ENCODE measurements at places on chromosomes 4 and X. TPM values are rescaled to one million over a fixed set of nuclear protein-coding genes. Genes with fewer than 3 reads are reported as not detected.
A peak's percentile ranks its signal among the peaks of the same experiment; 100 is the strongest.

The MAGEB2 gene
- total RNA-seq, result not detected

The NAA11 gene
- total RNA-seq, result not detected

The CT45A3 gene
- not detected for total RNA-seq

The TMEM35A gene
- not detected for total RNA-seq

The FRG2 gene
- total RNA-seq, result not detected

The PRRG1 gene
- 6.6 TPM for total RNA-seq

The PAGE1 gene
- total RNA-seq, result not detected

The RBMX gene
- 91.8 TPM for total RNA-seq

The CTAG1B gene
- not detected for total RNA-seq

The NPNT gene
- total RNA-seq, result 1.7 TPM

The CTAG2 gene
- total RNA-seq, result not detected

The CSAG1 gene
- not detected for total RNA-seq

The RBM10 gene
- 26.6 TPM for total RNA-seq

DNA sequence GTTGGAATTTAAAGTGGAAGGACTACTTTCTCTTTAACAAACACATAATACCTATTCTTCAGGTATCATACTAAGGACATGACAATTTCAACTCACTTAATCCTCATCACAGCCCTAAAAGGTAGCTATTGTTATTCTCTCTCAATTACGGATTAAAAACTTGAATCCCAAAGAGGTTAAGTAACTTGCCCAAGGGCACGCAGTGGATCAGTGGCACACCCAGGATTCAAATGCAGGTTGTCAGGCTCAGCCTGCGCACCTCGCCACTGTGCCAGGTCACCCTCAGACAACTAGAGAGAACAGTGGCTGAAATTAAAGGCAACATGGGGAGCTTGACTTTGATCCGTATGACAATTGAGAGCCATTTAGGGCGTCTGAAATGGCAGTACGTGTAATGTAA, 67.6 kb downstream of the MFAP3L start:
- H3K36me3 ChIP-seq, result no peaks in the 10 kb centered on the region
- no peaks in the 10 kb centered on the region for H3K27me3 ChIP-seq
- H3K4me3 ChIP-seq, result no peak overlapping the region
- no peak overlapping the region for H3K27ac ChIP-seq
- no peaks in the 10 kb centered on the region for H3K4me1 ChIP-seq

GRCh38 chr4:61182915-61183314, 17.2 kb upstream of the ADGRL3 start:
- no peak for DNase-seq
- H3K4me1 ChIP-seq, result no peaks in the 10 kb centered on the region
- H3K4me3 ChIP-seq, result no peak overlapping the region

GRCh38 chrX:110108381-110108821, 105.5 kb downstream of the TMEM164 start:
- DNase-seq, result no peak
- no peaks in the 10 kb centered on the region for H3K27me3 ChIP-seq

DNA sequence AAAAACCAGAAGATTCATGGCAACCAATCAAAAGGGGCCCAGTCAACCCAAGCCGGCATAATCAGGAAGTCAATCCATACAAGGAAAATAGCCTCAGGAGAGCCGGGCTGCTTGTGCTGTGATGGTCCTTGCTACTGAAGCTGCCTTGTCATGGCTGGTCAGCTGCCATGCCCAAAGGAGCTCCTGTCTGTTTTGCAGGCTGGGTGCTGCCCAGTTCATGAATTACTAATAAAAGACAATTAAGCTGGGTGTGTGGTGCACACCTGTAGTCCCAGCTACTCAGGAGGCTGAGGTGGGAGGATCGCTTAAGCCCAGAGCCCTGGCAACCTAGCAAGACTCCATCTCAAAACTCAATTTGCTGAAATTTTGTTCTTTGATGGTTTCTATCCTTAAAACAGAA, 16.0 kb upstream of the CTBP1 start:
- no peak overlapping the region for H3K4me3 ChIP-seq
- no peaks in the 10 kb centered on the region for H3K27me3 ChIP-seq
- H3K27ac ChIP-seq, result no peak overlapping the region
- no peaks in the 10 kb centered on the region for H3K36me3 ChIP-seq

- no peaks in the 10 kb centered on the region for H3K4me1 ChIP-seq
- H3K27me3 ChIP-seq, result no peaks in the 10 kb centered on the region
- no peak for DNase-seq
- no peak overlapping the region for H3K27ac ChIP-seq
Measured at GRCh38 chr4:138800421-138800820, 215.2 kb upstream of the NOCT start.

DNA sequence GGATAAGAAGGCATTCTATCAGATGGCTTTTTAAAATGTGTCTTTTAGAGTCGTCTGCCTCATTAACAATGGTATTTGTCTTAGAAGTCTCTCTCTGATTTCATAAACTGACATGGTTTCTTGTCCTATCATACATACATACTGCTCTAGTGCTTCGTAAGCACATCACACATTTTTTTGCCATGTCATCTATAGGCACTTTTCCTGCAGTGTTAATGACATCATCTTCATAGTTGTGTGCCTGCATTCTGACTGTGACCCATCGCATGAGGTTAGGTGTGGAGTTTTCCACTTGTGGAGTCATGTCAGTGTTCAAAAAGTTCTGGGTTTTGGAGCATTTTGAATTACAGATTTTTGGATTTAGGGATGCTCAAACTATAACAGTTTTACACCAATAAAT, 361.6 kb upstream of the SPOCK3 start:
- H3K27me3 ChIP-seq, result no peaks in the 10 kb centered on the region
- no peaks in the 10 kb centered on the region for H3K4me1 ChIP-seq
- no peak overlapping the region for H3K4me3 ChIP-seq
- no peak overlapping the region for H3K27ac ChIP-seq

DNA sequence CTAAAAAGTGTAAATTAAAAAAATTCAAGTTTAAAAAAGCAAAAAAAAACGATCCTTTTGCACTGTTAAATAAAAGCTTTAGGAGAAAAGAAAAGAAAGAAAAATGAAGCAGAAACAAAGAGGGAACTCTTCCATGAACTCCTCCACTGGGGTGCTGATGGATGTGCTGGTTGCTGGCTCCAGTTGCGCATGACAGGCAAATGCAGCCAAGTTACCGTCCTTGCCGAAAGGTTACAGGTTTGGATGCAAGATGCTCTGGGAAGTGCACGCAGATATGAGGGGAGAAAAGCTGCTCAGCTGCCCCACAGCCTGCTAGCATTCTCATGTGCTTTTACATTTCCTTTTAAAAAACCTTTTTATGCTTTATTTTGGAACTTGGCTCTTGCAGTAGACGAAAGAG, 58.5 kb downstream of the HADH start:
- no peak overlapping the region for H3K27ac ChIP-seq

- no peaks in the 10 kb centered on the region for H3K36me3 ChIP-seq
- DNase-seq, result no peak
- no peaks in the 10 kb centered on the region for H3K4me1 ChIP-seq
- no peak overlapping the region for H3K27ac ChIP-seq
- no peaks in the 10 kb centered on the region for H3K27me3 ChIP-seq
- H3K4me3 ChIP-seq, result no peak overlapping the region
Measured at GRCh38 chr4:3773552-3774001, 7.4 kb downstream of the ADRA2C start.

DNA sequence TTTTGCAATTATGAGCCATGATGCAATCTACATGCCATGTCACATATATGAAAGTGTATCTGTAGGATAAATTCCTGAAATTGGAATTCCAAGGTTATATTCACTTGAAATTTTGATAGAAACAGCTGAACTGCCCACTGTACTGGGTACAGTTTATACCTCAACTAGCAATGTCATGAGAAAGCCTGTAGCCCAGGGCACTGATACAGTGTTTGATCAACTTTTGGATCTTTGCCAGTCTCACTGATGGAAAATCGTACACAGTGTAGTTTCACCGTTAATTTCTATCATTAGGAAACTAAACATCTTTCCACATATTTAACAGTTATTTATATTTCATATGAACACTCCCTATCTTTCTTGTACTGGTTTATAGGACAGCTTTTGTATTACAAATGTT, 34.2 kb downstream of the TAPT1 start:
- DNase-seq, result no peak
- H3K4me3 ChIP-seq, result no peak overlapping the region
- no peak overlapping the region for H3K27ac ChIP-seq
- peaks cover 17% of the 10 kb centered on the region for H3K36me3 ChIP-seq

GRCh38 chrX:153582896-153583295, 16.0 kb downstream of the CCNQ start:
- no peak overlapping the region for H3K4me3 ChIP-seq
- no peak for DNase-seq
- H3K36me3 ChIP-seq, result no peaks in the 10 kb centered on the region
- no peaks in the 10 kb centered on the region for H3K4me1 ChIP-seq
- H3K27ac ChIP-seq, result no peak overlapping the region
- H3K27me3 ChIP-seq, result no peaks in the 10 kb centered on the region

GRCh38 chr4:182880387-182881356, 36.5 kb downstream of the DCTD start:
- DNase-seq, result no peak
- peaks cover 11% of the 10 kb centered on the region for H3K36me3 ChIP-seq
- no peak overlapping the region for H3K27ac ChIP-seq
- H3K4me1 ChIP-seq, result no peaks in the 10 kb centered on the region
- no peaks in the 10 kb centered on the region for H3K27me3 ChIP-seq

DNA sequence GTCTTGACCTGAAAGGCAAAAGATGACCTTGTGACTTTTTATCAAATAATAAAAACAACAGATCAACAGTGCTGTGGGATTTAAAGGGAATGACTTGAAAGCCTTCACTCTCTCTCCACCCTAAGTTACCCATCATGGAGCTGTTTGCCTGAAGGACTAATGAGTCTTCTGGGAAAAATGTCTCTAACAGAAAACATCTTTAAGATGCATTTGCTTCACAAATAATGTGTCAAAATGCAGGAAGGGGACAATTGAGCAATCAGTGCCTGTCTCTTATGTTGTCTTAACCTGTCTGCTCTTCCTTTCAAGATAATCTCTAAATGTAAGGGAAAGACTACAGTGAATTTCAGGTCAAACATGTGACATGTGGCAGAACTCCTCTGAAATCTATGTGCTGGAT, 766.6 kb downstream of the PDHA2 start:
- no peaks in the 10 kb centered on the region for H3K36me3 ChIP-seq
- H3K27me3 ChIP-seq, result no peaks in the 10 kb centered on the region
- no peak for DNase-seq
- no peaks in the 10 kb centered on the region for H3K4me1 ChIP-seq
- H3K4me3 ChIP-seq, result no peak overlapping the region

DNA sequence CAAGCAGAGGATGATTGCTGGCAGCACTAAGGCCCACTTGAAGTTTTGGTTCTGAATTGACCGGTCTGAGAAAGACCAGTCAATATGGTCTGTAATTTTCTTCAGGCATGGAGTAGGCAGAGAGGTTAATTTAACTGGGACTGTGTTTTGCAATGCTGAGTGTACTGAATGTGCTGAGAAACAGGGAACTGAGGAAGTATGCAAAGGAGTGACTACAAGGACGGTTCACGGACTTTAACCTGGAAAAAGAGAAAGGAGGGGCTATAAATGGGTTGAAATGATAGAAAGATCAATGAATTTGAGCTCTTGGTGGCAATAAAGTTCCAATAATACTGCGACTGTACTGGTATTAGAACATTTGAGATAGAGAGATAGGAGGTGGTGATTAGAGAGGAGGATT, 84.5 kb downstream of the MAGEB17 start:
- no peak for DNase-seq
- H3K4me1 ChIP-seq, result no peaks in the 10 kb centered on the region
- no peaks in the 10 kb centered on the region for H3K36me3 ChIP-seq
- H3K4me3 ChIP-seq, result no peak overlapping the region
- no peaks in the 10 kb centered on the region for H3K27me3 ChIP-seq

- no peak overlapping the region for H3K4me3 ChIP-seq
- H3K36me3 ChIP-seq, result no peaks in the 10 kb centered on the region
- H3K27ac ChIP-seq, result no peak overlapping the region
- H3K27me3 ChIP-seq, result no peaks in the 10 kb centered on the region
- no peaks in the 10 kb centered on the region for H3K4me1 ChIP-seq
Measured at GRCh38 chr4:164614999-164615398, 138.9 kb upstream of the SMIM31 start.

DNA sequence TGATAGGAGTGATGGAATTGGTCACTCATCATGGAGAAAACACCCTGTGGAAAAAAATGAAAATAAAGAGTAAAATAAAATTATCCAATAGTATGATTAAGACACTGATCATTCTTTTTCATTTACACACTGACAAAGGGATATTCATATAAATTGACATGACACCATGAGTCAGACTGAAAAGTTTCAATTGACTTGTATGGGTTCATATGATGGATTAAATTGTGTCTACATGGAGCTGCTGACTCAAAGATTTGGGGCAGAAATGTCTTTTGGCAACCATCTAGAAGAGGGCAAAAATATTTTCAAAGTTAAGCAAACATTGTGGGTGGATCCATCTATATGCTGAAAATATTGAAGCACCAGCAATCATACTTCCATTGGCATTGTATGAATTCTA, 153.4 kb upstream of the PPP3CA start:
- H3K27me3 ChIP-seq, result no peaks in the 10 kb centered on the region
- no peak overlapping the region for H3K27ac ChIP-seq
- H3K4me3 ChIP-seq, result no peak overlapping the region
- no peaks in the 10 kb centered on the region for H3K4me1 ChIP-seq

- H3K36me3 ChIP-seq, result no peaks in the 10 kb centered on the region
- H3K4me3 ChIP-seq, result no peak overlapping the region
- peak; percentile 39 for DNase-seq
- H3K27me3 ChIP-seq, result no peaks in the 10 kb centered on the region
- no peaks in the 10 kb centered on the region for H3K4me1 ChIP-seq
- H3K27ac ChIP-seq, result no peak overlapping the region
Measured at GRCh38 chr4:105520819-105521790, 31.3 kb upstream of the ARHGEF38 start.

DNA sequence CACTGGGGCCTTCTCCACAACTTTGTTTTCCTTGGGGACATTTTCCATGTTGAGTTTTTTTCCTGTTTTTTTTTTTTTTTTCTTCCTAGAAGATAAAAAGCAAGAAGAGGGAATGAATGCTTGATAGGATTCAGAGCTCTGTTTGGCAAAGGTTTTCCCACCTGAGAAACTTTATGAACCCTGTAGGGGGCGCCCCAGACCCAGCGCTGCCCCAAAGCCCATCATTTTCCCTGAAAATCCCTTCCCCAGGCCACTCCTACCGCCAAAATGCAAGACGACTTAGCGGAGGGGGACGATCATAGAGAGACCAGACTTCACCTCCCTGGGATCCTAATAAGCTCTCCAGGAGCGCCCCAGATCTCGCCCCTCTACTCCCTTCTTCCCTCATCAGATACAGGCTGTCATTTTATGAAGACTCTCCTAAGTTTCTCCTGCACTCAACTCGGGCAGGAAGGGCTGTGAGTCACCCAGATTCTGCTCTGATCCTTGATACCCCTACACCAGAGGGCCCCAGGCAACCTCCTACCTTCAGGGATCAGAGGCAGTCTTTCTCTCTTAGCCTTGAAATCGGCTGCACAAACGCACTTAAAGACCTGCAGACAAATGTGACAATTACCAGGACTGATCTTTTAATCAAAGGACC, 1.4 kb downstream of the BEX5 start:
- H3K4me1 ChIP-seq, result peaks cover 3% of the 10 kb centered on the region
- no peaks in the 10 kb centered on the region for H3K36me3 ChIP-seq
- no peak for DNase-seq
- H3K27ac ChIP-seq, result no peak overlapping the region
- H3K27me3 ChIP-seq, result peaks cover 4% of the 10 kb centered on the region

- no peak overlapping the region for H3K27ac ChIP-seq
- no peak for DNase-seq
- peaks cover 15% of the 10 kb centered on the region for H3K4me1 ChIP-seq
- no peaks in the 10 kb centered on the region for H3K36me3 ChIP-seq
- H3K4me3 ChIP-seq, result no peak overlapping the region
- no peaks in the 10 kb centered on the region for H3K27me3 ChIP-seq
Measured at GRCh38 chr4:185830263-185830994, 18.4 kb upstream of the SORBS2 start.

Data from liver (tissue), 10 donors.